Left lung (tissue), 14 donors: ENCODE measurements at places on chromosomes 4 and X. TPM values are rescaled to one million over a fixed set of nuclear protein-coding genes. Genes with fewer than 3 reads are reported as not detected.
A peak's percentile ranks its signal among the peaks of the same experiment; 100 is the strongest.

The SSX2B gene
- not detected for total RNA-seq

- no peaks in the 10 kb centered on the region for H3K4me1 ChIP-seq
- H3K4me3 ChIP-seq = no peak overlapping the region
- H3K36me3 ChIP-seq = no peaks in the 10 kb centered on the region
- DNase-seq = no peak
- no peaks in the 10 kb centered on the region for H3K27me3 ChIP-seq
Measured at GRCh38 chr4:160318567-160319220, 1215.8 kb downstream of the RAPGEF2 start.

DNA sequence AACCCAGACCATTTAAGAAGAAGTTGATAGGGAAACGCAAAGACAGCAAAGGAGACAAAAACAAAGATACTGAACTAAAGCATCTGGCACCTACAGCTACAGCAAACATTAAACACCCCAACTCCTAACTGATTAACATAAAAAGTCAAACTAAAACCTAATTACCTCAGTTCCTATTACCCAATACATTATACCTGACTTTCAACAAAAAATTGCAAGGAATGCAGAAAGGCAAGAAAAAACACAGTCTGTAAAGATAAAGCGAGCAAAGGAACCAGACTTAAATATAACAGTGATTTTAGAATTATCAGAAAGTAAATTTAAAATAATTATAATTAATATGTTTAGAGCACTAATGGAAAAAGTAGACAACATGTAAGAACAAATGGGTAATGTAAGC is 9.4 kb upstream of the FMR1 start:
- H3K4me1 ChIP-seq = no peaks in the 10 kb centered on the region
- H3K36me3 ChIP-seq = no peaks in the 10 kb centered on the region
- H3K4me3 ChIP-seq = no peak overlapping the region

DNA sequence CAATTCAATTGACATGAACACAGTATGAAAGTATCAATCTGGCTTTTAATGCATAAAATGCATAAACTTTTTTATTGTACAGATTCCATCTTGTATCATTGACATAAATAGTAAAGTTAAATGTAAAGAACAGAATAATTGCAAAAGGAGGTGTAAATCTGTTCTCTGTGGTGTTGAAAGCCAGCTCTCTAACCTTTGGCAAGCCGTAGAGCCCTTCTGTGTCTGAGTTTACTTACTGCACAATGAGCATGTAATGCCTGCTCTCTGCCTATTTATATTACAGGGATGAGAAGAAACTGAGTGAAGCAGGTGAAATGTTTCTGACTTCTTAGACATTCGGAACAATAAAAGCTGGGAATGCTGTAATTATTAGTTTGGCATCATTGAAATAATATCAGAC is 389.3 kb upstream of the EPHA5 start:
- no peaks in the 10 kb centered on the region for H3K36me3 ChIP-seq
- H3K27ac ChIP-seq = no peak overlapping the region
- no peak for DNase-seq
- H3K4me1 ChIP-seq = no peaks in the 10 kb centered on the region
- H3K4me3 ChIP-seq = no peak overlapping the region
- no peaks in the 10 kb centered on the region for H3K27me3 ChIP-seq

DNA sequence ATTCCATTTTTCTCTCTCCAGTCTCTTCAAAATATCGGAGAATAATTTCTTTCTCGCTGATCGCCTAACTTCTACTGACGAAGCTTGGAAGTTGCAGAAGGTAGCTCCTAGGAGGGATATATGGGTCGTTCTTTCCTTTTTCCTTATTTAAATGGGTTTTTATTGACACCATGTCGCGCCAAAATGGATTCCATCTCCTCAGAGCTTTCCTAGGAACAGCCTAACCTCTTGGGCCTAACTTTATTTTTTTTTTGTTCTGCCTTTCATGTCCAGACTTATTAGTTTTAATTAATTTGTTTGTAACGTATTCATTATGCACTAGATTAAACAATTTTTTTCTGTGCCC is 359.4 kb upstream of the ZCCHC13 start:
- H3K4me3 ChIP-seq = peak overlapping the region; percentile 71
- no peak for DNase-seq
- H3K4me1 ChIP-seq = no peaks in the 10 kb centered on the region
- peaks cover 14% of the 10 kb centered on the region for H3K36me3 ChIP-seq
- peak overlapping the region; percentile 89 for H3K27ac ChIP-seq

DNA sequence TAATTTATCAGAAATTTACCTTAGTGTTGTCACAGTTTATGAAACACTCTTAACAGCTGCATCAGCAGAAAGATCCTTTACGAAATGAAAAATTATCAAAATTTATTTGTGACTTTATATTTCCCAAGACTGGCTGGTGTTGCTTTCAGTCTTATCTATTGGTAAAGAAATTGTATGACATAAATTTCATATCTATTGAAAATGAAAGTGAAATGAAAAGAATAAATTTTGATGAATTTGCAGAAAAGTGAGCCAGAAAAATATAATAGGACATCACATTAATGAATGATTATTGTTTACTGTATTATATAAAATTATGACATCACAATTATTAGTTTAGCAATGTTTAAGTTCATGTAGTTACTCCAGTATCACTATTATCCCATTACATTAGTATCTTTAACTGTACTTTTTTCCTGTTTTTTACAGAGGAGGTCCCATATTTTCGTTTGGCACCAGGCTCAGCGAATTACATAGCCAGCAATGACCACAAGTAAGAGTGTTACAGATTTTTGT is 13.2 kb upstream of the TMEM165 start:
- H3K4me3 ChIP-seq = no peak overlapping the region
- H3K27ac ChIP-seq = no peak overlapping the region
- no peaks in the 10 kb centered on the region for H3K4me1 ChIP-seq
- H3K36me3 ChIP-seq = no peaks in the 10 kb centered on the region
- DNase-seq = no peak
- H3K27me3 ChIP-seq = no peaks in the 10 kb centered on the region

DNA sequence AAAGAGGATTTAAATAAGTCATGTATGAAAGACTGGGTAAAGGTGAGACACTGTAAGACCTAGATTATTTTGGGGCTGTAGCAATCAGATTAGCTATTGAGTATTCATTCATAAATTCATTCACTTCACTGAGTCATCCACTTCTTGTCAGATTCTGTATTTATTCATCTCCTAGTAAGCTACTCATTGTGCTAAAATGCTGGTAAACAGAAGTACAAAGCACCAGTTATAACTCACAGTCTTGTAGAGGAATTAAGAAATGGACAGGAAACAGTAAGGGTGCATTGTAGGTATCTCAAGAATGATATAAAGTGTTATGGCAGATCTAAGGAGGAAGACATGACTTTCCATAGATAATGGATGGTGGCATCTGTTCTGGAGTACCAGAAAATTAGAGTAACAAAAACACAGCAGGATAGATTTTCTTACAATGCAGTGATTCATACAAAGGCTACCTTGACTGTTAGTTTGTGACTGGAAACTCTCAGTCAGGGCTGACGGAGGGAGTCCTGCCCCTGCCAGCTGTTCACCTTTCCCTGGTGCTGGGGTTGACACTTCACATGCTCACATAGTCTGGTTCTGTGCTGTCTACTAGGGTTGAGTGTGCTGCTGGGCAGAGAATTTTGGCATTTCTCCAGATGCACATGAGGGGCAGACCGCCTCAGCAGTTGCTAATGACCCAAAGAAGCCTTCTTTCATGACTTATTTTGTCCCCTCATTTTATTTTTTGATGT is 26.5 kb upstream of the HAND2 start:
- H3K27ac ChIP-seq = no peak overlapping the region
- peaks cover 4% of the 10 kb centered on the region for H3K27me3 ChIP-seq
- H3K36me3 ChIP-seq = no peaks in the 10 kb centered on the region
- no peak for DNase-seq
- no peaks in the 10 kb centered on the region for H3K4me1 ChIP-seq
- no peak overlapping the region for H3K4me3 ChIP-seq
